ENCODE measurements at places on chromosomes 2 and 18. TPM values are rescaled to one million over a fixed set of nuclear protein-coding genes. Genes with fewer than 3 reads are reported as not detected.

The HAAO gene
- total RNA-seq = 2.3 TPM

The CCL20 gene
- not detected for total RNA-seq

The TMEM198 gene
- total RNA-seq = 2.5 TPM

The GALNT13 gene
- 0.19 TPM for total RNA-seq
